Smooth muscle cell of trachea (primary cell): ENCODE measurements at places on chromosomes 6 and 20. TPM values are rescaled to one million over a fixed set of nuclear protein-coding genes. Genes with fewer than 3 reads are reported as not detected.

The PTCRA gene
- not detected in 2 replicates for total RNA-seq

The ARMC12 gene
- 0.29 and 1.2 TPM in 2 replicates for total RNA-seq

The KCNK15 gene
- total RNA-seq, result 0.29 and 1.3 TPM in 2 replicates

The TRIM10 gene
- not detected in 2 replicates for total RNA-seq

The TFAP2D gene
- total RNA-seq, result not detected in 2 replicates

The CNR1 gene
- total RNA-seq, result not detected in 2 replicates

The IPCEF1 gene
- total RNA-seq, result under 0.01 and 0.58 TPM in 2 replicates

The BRD2 gene
- 102 and 104 TPM in 2 replicates for total RNA-seq

The LIME1 gene
- total RNA-seq, result 6.1 and 9.3 TPM in 2 replicates

The IL17A gene
- not detected in 2 replicates for total RNA-seq

The SIRPB2 gene
- total RNA-seq, result not detected in 2 replicates

The MCM9 gene
- 10.6 and 11.1 TPM in 2 replicates for total RNA-seq

The C6orf132 gene
- 0.29 and 0.99 TPM in 2 replicates for total RNA-seq

The LBP gene
- total RNA-seq, result not detected in 2 replicates

The TBXT gene
- total RNA-seq, result not detected in 2 replicates

The ISM1 gene
- under 0.01 TPM in 1 of 2 replicates, not detected in the other for total RNA-seq

The OR2J3 gene
- not detected in 2 replicates for total RNA-seq

The GLO1 gene
- total RNA-seq, result 96.9 and 174 TPM in 2 replicates

The JPH2 gene
- under 0.01 and 0.50 TPM in 2 replicates for total RNA-seq

The C6orf141 gene
- total RNA-seq, result 0.17 and 1.3 TPM in 2 replicates

The BEND3 gene
- 0.73 and 2.0 TPM in 2 replicates for total RNA-seq

The OTOR gene
- not detected in 2 replicates for total RNA-seq

The CLPSL1 gene
- total RNA-seq, result not detected in 2 replicates

The CUL7 gene
- 56.6 and 77.9 TPM in 2 replicates for total RNA-seq

The FILIP1 gene
- 0.29 and 0.83 TPM in 2 replicates for total RNA-seq

The BFSP1 gene
- total RNA-seq, result 1.8 and 2.3 TPM in 2 replicates

The EPB41L1 gene
- 13.8 and 28.9 TPM in 2 replicates for total RNA-seq

The SLC4A11 gene
- total RNA-seq, result 0.44 and 1.8 TPM in 2 replicates
